Subcutaneous adipose tissue (tissue), 4 donors: ENCODE measurements at places on chromosomes 2 and 18. TPM values are rescaled to one million over a fixed set of nuclear protein-coding genes. Genes with fewer than 3 reads are reported as not detected.

Gene SOCS6
- total RNA-seq, result 17.8 TPM

Gene RASGRP3
- 63.9 TPM for total RNA-seq

Gene SPEG
- total RNA-seq, result 2.4 TPM

Gene CIB4
- not detected for total RNA-seq

Gene KCNJ13
- not detected for total RNA-seq

Gene HS1BP3
- total RNA-seq, result 34.9 TPM

Gene APCDD1
- total RNA-seq, result 47.6 TPM

Gene CCDC74A
- total RNA-seq, result 4.2 TPM
